ENCODE measurements at places on chromosomes 13 and 19.

DNA sequence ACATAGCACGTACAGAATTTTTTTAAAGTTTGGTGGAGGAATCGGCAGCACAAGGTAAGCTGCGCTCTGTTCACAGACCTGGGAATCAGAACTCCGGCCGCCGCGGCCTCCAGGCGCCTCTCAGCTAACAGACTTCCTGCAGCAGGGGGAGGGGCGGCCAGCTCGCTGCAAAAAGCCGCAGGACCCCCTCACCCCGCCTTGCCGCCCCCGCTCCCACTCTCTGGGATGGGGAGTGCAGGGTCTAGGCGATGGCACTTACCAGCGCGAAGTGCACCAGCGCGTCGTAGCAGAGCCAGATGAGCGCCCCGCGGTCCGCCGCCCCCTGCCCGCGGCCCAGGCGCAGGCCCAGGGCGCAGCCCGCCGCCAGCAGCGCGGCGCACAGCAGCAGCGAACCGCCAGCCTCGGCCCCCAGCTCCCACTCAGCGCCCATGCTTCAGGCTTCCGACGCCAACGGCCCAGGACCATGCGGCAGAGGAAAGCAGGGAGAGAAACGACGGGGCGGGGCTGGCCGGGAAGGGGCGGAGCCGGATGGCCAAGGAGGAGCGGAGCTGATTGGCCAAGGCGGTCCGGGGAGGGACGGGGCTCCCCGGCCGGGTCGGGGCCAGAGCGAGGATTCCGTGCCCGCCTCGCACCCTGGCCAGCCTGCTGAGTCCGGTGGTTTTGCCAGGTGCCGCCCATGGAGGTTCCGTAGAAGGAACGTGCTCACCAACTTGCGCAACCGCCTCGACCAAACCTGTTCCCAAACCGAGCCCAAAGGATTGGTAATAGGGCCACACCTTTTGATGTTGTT, at the start of gene EBPL:
TSS of gene EBPL (minus strand) at position 492 of the 790 bp plus-strand sequence. CDS start at position 430, 62 bp downstream.
- DNase-seq, result no peak

- DNase-seq, result no peak
Observed at GRCh38 chr19:14114854-14115253, 2.7 kb downstream of the PRKACA start.

- DNase-seq, result no peak
Observed at GRCh38 chr13:92460479-92460878, 766.1 kb upstream of the GPC6 start.

DNA sequence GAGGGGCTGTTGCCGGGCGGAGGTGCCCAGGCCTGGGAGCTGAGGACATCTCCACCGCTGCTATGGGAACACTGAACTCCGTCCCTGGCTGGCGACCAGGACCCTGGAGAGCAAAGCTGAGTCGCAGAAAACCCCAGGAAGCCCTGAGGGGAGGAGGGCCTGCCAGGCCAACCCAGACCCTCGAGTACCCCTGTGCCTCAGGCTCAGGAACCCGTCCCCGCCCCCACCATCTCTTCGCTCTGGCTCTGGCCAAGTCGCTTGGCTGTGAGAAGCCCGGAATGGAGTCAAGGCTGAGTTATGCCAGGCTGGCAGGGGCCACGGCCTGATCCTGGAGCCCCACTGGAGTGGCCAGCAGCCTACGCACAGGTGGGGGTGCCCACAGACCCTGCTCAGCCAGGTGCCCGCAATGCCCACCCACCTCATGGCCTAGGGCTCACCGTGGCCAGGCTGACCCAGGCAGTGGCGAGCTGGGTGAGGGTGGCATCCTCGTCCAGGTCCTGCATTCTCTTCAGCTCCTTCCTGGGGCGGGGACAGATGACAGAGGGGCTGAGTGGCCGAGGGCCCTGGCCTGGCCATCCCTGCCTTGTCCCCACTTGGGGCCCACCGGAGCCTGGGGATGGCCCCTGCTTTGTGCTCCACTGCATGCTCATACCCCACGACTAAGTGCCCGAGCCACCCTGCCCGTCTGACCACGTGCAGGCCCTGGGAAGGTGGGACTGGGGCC, 8.5 kb upstream of the CERS1 start:
- no peak for DNase-seq

- DNase-seq, result no peak
Observed at GRCh38 chr19:52734331-52734892, 432 bp downstream of the ZNF611 start.

GRCh38 chr13:83065108-83065507, 817.2 kb downstream of the SLITRK1 start:
- DNase-seq, result no peak

DNA sequence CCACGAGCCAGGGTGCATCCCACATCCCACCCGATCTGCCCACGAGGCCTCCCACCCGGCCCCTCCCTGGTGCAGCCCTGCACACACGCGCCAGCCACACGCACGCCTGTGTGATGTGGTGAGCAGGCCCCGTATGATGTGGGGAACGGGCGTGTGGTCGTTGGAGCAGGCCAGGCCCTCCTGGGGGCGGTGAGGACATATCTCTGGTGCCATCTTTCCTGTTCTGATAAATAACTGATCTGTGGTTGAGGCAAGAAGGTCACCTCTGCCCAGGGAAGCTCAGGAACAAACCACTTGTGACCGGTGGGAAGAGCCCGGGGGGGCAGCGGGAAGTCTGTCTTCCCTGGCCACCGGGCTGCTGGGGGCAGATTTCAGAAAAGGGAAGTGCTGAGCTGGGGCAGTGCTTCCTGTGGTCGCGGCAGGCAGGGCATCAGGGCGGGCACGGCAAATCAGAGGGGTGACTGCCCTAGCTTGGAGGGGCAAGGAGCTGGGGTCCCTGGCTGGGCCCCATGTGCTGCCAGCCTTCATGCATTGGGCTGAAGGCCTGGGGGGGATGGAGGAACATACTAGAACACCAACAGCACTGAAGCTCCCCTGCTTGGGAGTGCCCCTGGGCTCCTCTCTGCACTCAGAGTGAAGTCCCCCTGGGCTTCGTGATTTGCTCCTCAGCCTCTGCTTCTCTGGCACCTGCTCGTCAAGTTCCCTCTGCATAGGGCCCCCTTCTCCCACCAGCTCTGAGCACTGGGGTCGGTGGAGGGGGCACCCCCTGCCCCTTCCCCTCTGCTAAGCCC, 35.2 kb upstream of the SLC7A10 start:
- DNase-seq, result no peak

GRCh38 chr13:113864273-113864890, 506 bp upstream of the GAS6 start:
- DNase-seq, result no peak

GRCh38 chr13:81697826-81698225, 1356.9 kb upstream of the SPRY2 start:
- no peak for DNase-seq

- DNase-seq, result no peak
Observed at GRCh38 chr13:80877209-80877943, 536.5 kb upstream of the SPRY2 start.

GRCh38 chr19:15455996-15456395, 6.2 kb upstream of the WIZ start:
- no peak for DNase-seq

- no peak for DNase-seq
Observed at GRCh38 chr19:46481223-46481848, 10.0 kb upstream of the PNMA8A start.

GRCh38 chr19:11513946-11514345, 8.3 kb upstream of the ZNF653 start:
- DNase-seq, result no peak

DNA sequence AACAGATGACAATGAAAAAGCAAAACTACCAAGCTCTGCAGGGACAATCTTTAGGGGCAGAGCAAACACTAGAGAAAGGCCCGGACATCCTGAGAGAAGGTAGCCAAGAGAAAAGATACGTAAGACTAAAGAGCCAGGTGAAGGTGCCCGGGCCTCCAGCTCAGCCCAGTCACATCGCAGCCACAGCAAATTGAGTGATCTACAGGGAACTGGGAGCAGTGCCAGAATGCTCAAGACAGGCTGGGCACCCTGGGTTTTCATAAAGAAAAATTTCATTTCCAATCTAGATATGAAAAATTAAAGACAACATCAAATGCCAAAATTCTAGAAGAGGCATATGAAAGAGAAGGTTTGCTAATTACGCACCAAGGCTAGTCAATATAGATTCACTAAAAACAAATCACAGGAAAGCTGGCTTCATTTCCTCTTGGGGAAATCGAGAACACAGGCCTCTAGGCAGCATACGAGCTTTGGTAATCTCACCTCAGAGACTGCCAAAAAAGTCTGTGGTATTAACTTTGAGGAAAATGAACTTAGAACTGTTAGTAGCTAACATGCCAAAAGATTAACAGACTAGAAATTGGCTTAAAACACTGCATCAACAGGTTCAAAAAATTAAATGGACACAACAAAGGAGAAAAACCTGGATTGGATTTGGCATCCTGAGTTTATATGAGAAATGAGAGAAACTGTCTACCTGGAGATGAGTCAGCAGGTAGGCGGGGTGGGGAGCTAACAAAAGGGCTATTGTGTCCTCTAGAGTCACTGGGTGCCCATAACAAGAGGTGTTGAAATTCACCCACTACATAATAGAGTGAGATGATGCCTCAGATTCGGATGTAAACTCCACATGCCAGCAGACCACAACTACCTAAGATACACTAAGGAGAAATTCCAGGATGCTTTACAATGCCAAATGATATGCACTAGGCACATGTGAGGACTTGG, 6.6 kb downstream of the ANKRD10 start:
- no peak for DNase-seq

DNA sequence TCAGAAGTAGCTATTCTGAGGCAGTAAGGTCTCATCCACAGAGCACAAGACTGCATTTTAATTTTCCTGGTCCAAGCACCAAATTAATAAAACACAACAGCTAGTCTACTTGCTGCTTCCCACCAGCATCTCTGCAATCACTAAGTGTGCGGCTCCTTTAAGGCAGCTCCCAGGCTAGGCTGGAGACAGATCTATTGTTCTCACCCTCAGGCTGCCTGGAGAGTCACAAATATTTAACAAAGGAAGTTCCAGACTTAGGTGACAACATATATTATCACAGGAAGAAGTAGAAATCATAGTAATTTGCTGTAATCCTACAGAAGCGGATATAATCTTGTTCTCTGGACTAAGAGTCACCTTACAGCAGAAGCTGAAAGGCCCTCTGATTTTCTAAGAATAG, 2.2 kb upstream of the EID2 start:
- no peak for DNase-seq

DNA sequence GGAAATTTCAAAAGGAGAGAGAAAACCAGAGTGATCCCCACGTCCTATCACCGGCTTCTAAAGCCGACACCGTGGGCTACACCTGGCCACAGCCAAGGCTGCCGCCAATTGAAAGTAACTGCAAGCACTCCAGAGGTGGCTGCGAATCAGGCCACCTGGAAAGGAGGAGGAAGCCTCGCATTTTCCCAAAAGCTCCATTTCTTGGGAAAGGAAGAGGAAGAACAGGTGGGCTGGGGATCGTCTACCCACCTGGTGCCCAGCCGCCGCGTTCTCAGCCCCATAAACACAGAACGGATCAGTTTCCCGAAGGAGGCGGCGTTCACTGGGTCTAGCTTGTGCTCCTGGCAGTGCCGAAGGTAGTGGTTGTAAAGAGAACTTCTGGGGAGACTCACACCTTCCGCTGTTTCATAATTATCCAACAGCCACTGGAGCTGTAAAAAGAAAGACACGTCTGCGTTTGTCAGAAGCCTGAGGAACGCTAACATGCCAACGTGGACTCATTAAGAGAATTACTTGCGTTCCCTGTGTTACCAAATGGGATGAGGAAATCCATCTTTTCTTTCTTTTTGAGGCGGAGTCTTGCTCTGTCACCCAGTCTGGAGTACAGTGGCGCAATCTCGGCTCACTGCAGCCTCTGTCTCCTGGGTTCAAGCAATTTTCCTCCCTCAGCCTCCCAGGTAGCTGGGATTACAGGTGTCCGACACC, 38.1 kb upstream of the RANBP3 start:
- no peak for DNase-seq

DNA sequence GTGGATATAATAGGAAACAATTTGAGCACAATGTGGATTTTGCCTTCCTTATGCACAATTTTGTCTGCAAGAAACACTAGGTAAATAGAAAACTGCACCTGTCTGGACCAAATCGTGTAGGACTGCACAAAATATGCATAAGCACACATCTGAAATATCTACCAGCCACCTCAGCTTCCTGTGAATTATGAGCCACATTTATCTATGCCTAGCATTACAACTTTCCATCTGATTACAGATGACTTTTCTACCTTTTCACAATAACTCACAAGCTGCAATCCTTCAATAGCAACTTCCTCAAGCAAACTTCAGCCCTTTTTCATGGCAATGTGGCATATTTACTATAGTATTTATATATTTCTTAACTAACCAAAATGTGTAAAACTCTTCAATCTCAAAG, 5.7 kb upstream of the RFX2 start:
- no peak for DNase-seq

All from HS-5 (cell line).